ENCODE measurements at places on chromosomes 7 and 10. TPM values are rescaled to one million over a fixed set of nuclear protein-coding genes. Genes with fewer than 3 reads are reported as not detected.

GRCh38 chr7:47827871-47828270, 120.4 kb downstream of the PKD1L1 start:
- DNase-seq = no peak

- no peak for DNase-seq
Observed at GRCh38 chr7:101466871-101467270, 104.2 kb downstream of the COL26A1 start.

DNA sequence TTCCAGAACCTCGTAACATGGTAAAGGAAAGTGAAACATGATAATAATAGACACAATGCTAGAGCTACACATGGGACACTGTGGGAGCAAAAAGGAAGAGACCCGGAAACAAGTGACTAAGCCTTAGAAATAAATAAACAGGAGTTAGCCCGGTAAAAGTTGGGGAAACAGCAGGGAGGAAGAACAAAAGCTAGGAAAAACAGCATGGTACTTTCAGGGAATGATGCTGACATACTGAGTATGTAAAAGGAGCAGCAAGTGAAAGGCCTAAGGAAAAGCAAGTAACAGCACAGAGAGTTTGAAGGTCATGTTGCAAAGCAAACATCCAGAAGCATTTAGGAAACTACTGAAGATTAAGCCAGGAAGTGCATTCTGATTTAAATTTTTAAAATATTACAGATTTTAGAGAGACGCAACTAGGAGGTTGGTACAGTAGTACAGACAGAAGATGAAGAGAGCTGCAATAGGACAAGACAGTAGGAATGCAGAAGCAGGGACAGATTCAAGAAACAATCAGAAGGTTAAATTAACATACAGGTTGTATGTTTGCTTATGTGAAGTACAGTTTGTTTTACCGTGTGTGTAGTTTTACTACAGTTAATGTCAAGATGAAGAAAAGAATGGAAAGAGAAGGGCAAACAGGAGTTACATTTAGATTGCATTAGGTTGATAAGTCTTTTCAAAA, 63.7 kb downstream of the ARHGAP12 start:
- no peak for DNase-seq

DNA sequence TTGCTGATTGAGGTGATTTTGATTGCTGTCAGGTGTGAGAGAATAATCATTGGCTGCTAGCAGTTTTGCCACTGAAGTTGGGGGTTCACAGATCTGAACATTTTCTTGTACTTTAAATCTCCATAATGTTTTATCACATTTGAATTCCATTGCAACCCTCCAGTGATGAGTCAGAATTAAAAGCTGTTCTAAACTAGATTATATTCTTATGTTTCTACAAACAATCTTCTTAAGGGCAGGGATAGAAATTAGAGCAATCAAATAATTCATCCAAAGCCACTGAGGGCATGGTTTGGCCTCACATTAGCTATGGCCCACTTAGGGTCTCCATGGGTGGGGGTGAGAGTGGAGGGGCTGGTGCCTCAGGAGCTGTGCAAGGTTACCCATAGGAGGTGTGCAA, 53.0 kb upstream of the RPA3 start:
- DNase-seq = no peak

DNA sequence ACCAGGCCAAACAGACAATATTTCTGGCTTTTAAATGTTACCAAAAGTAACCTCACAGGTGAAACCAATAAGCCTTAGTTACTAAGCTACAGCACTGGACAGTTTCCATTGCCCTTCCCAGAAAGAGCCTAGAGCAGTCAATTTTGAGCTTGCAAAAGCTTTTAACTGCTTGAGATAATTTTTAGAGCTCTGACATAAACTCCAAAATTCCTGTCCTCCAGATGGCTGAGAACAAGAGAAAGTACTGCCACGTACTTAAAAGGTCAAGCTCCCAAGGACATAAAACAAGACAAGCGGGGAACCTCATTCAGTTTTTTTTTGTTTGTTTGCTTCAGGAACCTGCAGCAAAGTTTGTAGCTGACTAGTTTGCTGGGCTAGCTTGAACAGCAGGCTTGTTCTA, 54.1 kb downstream of the BBS9 start:
- no peak for DNase-seq

Gene TWNK
- 27.3 TPM for total RNA-seq

Gene GALNT17
- total RNA-seq = not detected

- no peak for DNase-seq
Observed at GRCh38 chr10:130545697-130546096, 409.5 kb downstream of the GLRX3 start.

DNA sequence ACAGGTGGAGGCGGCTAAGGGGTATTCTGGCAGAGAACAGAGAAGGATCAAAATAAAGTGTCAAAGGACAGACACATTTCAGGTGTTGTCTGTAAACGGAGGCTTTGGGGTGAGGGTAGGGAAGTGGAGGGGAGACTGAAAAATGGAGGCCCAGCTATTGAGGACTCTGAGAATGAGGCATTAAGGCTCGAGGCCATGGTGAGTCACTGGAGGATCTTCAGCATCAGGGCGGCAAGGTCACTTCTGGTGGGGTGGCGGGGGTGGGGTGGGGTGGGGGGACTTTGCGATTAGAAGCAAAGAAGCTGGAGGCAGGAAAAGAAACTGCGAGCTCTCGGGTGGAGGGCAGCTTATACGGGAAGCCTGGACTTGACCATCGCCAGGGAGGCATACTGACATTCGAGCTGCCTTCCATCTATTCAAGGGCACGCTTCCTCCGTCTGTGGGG, 58.4 kb upstream of the PCGF5 start:
- DNase-seq = peak; percentile 8

DNA sequence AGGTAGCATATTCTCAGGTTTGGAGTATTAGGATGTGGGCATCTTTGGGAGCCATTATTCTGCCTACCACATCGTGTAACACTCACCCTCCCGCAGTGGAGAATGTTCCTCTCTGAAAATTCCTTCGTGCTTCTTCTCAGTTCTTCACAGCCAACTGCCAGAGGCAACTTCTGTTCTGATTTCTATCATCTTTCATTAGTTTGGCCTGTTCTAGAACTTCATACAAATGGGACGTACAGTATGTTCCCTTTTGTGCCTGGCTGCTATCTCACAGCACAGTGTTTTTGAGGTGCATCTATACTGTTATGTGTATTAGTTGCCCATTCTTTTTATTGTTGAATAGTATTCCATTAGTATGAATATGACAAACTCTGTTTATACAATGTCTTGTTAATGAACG, 8.9 kb upstream of the SLC26A3 start:
- no peak for DNase-seq

Gene UPK3B
- 0.33 TPM for total RNA-seq

GRCh38 chr7:143331179-143331801, 15.4 kb downstream of the CLCN1 start:
- DNase-seq = no peak

DNA sequence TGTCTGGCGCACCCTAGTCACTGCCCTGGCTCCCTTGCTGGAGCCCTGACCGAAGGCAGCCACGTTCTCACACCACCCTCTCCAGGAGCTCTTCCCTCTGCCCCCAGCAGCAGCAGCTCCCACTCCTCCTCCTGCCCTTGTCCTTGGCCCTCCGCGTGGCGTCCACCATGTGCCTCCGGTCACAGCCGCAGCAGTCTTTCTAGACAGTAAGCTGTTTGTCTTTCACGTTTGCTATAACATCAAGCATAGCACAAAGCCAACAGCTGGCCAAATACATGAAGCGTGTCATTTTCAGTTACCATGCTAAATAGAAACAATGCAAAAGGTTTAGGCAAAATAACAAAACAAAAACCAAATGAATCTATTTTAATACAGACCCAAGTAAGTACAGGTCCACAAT, 3.3 kb downstream of the PITRM1 start:
- peak; percentile 70 for DNase-seq

GRCh38 chr7:98225913-98226614, 14.8 kb downstream of the BHLHA15 start:
- no peak for DNase-seq

- no peak for DNase-seq
Observed at GRCh38 chr10:6008497-6009142, 31.3 kb upstream of the IL15RA start.

Gene ARID5B
- 10.5 TPM for total RNA-seq
